ENCODE measurements at places on chromosomes 16 and 17.

DNA sequence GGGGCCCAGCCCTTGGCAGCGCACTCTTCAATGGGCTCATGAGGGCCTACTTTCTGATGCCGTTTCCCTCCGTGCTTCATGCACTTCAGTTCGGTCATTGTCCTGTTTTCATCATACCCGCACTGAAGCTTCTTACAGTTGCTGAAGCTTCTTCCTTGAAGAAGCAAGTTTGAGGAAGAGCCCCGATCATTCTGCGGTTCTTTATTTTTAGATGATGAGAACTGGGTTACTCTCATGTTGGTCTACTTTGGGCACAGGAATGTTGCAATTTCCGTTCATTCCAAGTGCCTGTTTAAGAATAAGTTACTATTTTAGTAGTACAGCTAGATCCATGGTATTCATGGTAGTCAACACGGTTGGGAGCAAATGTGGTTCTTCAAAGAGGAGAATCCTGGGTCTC lies 587.7 kb upstream of the HSBP1 start:
- no peak for DNase-seq

DNA sequence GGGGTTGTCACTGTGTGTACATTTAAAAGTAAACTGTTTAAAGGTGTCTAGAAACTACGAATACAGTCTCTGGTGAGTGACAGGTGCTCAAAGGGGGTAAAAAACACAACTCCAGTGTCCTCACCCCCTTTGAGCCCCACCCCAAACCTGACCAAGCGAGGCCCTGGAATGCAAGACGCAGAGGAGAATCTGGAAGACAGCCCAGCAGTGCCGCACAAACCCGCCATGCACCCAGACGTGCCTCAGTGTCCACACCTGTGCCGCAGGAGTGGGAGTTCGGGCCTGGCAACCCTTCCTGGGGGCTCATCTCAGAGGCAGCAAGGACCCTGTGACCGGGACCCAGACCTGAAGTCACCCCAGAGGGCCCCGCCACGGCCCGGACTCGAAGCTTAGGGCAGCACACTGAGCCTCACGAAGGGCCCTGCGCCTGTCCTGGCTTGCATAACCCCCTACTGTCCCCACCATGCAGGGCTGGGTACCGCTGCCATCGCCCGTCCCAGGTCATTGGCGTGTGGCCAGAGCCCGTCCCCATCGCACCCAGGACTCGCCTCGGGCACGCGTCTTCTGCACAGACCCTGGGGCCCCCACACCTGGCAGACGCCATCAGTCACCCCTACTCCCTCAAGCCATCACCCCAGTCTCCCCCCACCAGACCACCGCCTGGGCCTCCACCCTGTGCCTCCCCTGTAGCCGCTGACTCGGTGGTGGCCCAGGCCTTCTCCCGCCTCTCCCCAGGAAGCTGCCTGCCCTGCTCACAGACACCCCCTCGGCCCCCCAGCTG lies 33.0 kb upstream of the ZC3H18 start:
- DNase-seq = peak; percentile 10

DNA sequence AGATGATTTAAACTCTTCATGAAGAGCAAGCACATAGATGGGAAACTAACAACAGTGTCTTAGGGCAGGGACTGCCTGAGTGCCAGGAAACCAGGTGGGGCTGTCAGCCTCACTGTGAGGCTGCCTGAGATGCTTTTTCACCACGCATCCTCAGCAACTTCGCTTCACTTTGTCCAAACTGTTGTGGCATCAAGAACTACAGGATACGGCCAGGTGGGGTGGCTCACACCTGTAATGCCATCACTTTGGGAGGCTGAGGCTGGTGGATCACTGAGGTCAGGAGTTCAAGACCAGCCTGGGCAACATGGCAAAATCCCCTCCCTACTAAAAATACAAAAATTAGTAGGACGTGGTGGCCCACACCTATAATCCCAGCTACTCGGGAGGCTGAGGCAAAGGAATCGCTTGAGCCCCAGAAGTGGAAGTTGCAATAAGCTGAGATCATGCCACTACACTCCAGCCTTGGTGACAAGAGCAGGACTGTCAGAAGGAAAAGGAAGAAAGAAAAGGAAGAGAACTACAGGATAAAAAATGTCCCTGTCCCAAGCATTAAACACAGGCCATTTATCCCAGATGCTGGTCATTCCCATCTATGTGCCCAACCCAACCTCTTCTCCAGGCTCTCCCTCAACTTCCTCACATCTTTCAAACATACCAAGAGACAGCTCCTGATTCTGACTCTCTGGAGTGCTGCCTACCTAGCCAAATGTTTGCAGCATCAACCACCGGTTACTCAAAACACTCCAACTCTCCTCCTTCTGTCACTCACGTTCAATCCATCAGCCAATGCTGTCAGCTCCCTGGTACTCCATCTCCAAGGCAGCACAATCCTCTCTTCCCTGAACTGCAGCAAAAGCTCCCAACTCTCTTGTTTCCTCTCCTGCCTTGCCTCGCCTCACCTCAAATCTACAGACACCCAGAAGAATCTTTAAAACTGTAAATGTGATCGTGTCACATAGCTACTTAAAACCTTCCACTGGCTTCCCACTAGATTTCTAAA lies 1.6 kb downstream of the EIF4A3 start:
- no peak for DNase-seq

GRCh38 chr17:72520665-72521303 lies 400.0 kb downstream of the SOX9 start:
- no peak for DNase-seq

- DNase-seq = peak; percentile 53
Measured at GRCh38 chr16:29729116-29729521, 16.7 kb downstream of the C16orf54 start.

DNA sequence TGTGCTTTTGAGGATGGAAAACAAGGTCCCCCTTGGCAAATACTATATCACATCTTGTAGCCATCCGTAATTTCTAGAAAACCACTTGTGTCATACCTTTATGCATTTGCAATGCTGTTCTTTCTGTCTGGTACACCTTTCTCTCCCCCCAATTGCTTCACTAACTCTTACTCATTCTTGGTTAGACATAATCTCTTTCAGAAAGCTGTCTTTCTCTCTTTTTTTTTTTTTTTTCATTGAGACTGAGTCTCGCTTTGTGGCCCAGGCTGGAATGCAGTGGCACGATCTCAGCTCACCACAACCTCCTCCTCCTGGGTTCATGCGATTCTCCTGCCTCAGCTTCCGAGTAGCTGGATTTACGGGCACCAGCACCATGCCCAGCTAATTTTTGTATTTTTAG lies 94.9 kb upstream of the C17orf78 start:
- DNase-seq = no peak

- DNase-seq = no peak
Measured at GRCh38 chr17:65101371-65101770, 35.8 kb upstream of the RGS9 start.

DNA sequence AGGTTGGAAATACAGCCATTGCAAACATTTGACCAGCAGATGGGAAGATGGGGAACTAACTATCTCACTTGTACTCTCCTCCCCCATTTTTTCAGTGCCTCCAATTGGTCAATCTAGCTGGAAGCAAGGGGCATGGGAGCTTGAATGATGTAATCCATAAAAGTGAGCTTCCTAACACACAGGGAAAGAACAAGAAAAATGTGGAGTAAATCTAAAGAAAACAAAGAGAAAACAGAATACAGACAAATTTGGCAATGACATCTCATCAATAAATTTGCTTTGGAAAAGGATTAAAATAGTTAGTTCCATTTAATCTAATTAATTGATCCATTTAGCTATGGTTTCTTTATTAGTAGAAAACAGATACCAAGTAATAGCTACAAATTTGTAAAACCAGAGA lies 592.6 kb upstream of the SOX9 start:
- no peak for DNase-seq

- no peak for DNase-seq
Measured at GRCh38 chr16:81513204-81514040, 68.8 kb downstream of the CMIP start.

GRCh38 chr17:81520021-81520901 lies 7.7 kb upstream of the ACTG1 start:
- DNase-seq = no peak

- DNase-seq = no peak
Measured at GRCh38 chr16:70597135-70597835, 49.1 kb upstream of the IL34 start.

DNA sequence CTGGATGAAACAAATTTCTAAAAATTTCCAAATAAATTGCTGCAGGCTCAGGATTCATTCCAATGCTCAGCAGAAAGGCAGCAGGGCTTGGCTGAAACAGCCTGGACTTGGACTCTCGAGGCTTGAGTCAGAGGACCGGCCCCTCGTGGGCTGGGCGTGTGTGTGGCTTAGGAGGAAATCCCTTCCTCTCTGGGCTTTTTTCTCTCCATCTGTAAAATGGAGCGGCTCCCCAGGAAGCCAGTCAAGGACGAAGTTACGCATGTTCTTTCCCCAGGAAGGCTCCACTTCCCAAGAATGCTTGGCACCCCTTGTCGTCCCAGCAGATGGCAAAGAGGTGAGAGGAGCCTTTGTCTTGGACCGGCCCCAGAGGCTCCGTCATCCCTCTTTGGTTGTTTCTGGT lies 13.5 kb downstream of the SLC46A1 start:
- no peak for DNase-seq

DNA sequence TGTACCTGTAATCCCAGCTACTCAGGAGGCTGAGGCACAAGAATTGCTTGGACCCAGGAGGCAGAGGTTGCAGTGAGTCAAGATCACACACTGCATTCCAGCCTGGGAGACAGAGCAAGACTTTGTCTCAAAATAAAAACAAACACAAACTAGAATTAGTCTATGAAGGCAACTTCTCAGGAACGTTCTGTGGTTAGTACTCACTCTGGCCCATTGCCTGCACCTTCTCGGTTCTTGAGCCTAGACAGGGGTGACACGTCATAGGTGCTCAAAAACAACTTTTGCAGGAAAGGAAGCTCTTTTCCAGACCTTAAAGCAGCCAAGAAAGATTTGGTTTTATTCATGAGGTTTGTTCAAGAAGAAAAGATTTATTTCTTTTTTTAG lies 22.3 kb upstream of the CNOT1 start:
- no peak for DNase-seq

DNA sequence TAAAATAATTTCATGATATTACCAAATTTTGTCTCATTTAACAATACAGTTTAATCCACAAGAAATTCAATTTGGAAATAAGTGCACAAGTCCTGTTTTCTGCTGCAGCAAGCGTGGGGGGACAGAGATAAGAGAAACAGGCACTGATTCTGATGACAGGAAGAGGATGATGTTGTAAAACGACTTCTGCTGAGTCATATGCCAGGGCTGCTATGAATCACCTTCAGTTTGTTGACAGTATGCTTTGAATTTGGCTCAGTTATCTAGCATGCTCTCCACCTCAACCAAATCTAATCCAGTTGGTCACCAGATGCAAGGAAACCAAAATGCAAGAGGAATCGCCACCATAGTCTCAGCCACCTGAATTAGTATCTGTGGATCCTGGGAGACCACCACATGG lies 244.1 kb upstream of the MON1B start:
- no peak for DNase-seq

DNA sequence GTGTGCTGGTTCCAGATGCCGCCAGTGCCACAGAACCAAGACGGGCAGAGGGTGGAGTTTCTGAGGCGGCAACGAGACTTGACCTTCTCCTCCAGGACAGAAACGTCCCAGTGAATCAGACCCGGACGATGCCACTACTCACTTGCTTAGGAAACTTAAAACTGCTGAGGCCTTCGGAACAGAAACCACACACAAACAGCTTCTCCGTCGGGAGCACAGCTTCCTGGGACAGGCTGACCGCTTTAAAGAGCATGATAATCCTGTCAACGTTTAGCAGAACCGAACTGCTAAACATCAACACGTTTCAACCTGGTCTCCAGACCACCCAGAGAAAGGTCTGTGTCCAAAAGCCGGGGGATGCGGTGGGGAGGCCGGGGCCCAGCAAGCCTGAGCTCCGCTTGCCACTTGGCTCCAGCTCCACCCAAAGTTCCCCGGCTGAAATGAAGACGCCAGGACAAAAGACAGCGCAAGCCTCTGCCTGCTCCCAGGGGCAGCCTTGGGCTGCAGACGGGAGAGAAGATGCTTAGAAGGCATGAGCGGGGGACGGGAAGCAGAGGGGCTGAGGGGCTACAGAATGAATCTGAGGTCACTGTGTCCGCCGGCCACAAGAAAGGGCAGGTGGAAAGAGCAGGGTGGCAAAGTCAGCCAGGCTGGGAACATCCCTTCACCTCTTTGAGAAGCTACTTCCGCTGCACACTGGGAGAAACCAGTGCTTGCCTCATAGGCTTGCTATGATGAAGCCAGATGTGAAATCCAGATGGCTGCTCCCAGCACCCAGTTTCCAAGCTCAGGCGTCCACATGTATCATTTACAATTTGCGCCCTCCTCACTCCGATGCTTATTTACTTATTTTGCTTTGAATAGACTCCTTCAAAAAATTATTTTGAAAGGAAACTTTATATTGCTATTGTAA lies 69.0 kb downstream of the MRM3 start:
- peak; percentile 72 for DNase-seq

DNA sequence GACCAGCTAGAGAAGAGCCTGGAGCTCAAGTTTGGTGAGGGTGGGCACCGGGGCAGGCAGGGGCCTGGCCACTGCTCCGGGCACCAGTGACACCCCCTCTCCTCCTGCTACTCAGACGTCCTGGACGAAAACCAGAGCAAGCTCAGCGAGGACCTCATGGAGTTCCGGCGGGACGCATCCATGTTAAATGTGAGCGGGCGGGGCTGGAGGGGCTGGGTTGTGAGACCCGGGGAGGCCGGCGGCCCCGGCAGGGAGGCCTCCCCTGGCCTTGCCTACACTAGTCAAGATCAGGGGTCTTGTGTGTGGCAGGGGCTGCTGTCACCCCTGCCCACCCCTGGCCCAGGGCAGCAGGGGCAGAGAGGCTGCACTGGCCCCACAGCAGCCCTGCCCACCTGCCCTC lies 17.8 kb downstream of the TRAF7 start:
- DNase-seq = no peak

DNA sequence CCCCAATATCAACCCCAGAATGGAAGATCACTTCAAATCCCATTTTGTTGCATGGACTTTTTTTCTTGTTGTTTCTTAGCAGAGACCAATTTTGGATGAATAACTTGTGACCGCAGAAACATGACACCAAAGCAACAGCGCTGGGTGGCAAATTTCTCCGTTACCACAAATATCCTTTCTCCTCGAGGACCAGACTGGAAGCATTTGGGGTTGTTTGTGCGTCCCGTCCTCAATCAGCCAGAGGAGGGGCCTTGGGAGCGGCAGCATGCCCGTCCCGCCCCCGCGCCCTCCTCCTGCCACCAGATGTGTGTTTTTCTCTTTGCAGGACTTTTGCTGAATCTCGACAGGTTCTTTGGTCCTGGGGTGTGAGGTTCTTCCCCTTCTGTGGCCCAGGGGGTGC lies 282.5 kb upstream of the FOXF1 start:
- DNase-seq = no peak

DNA sequence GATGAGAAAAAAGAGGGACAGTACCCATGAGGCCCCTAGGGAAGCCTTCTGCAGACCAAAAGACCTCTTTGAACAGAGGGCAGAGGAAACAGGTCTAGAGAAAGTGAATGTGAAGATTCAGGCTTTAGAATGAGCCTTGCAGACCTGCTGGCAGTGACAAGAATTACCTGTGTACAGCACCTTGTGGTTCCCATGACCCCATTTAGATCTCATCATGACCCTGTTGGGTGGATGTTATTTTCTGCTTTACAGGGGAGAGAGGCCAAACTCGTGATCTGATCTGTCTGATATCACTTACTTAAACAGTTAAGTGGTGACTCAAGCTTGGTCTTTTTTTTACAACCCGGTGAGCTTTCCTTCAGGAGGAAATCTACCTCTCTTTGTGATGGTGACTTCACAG lies 81.9 kb downstream of the UTP18 start:
- DNase-seq = no peak

- peak; percentile 88 for DNase-seq
Measured at GRCh38 chr16:58020628-58021521, 4.7 kb upstream of the MMP15 start.

- DNase-seq = no peak
Measured at GRCh38 chr17:61754124-61754523, 109.2 kb downstream of the BRIP1 start.

- DNase-seq = no peak
Measured at GRCh38 chr16:399340-400019, 2.2 kb upstream of the DECR2 start.
